ENCODE measurements at places on chromosomes 1 and 21.

GRCh38 chr21:21063828-21064227, 65.6 kb downstream of the NCAM2 start:
- DNase-seq, result no peak

- no peak for DNase-seq
Observed at GRCh38 chr1:158771950-158772866, at the start of gene OR6N1. TSS of gene OR6N1 (minus strand) at chr1:158772195. CDS start at chr1:158766682, 5,513 bp downstream.

GRCh38 chr1:60895701-60896100, 186.7 kb upstream of the NFIA start:
- DNase-seq, result no peak

GRCh38 chr1:41713141-41713540, 205.6 kb downstream of the HIVEP3 start:
- DNase-seq, result peak; percentile 24

DNA sequence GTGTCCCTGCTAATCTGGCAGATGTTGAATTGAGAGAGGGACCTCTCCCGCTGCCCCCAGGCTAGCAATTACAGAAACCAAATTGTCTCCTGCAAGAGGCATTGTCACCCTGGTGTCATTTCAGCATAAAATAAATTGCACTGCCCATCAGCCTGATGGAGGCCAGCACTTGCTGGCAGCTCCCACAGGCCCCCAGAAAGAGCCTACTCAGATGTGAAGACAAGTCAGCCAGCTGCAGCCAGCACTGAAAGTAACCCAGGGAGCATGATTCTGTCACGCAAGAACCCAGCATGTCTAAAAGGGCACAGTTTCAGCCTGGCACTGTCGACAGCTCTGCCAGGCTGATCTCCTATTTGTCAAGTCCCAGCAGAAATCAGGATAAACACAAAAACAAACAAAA, 110.3 kb upstream of the CTTNBP2NL start:
- no peak for DNase-seq

DNA sequence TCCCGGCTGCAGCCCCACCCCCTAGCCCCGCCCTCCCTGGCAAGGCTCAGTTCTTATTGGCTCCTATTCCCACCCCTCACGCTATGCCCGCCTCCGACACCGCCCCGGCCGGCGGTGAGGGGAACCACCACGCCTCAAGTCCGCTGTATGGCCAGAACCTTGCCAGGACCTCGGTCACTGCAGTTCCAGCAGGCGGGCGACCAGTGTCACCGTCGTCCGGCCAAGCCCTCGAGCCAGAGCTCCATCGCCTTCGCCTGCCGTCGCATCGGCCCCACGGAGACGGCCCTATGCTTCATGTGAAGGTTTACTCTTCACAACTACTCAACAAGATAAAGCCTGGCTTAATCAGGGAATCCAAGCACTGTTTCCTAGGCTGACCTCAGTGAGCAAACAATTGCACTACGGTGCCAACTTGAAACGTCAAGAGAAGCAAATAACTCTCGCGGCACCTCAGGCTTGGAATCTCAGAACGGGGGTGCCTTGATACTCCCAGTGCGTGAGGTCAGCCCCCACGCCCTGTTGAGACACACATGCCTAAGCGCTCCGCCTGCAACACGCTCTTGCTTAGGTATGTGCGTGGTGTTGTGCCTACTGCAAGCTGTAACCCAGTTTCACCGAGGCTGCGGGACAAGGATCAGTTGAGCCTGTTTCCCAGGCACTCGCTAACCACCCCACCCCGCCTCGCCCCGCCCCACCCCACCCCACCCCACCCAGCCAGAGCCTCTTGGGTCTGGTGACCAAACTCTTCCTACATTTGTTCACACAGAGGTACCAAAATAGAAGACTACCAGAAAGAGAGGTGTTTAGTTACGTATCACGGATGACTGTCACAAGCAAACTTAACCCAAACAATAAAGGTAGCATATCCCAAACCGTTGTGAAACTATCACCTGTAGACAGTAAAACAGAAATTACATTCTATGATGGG, 498 bp upstream of the DENND2C start:
- peak; percentile 77 for DNase-seq

- DNase-seq, result no peak
Observed at GRCh38 chr1:184507604-184508280, 120.9 kb downstream of the C1orf21 start.

- no peak for DNase-seq
Observed at GRCh38 chr1:2504225-2504948, 22.0 kb downstream of the PANK4 start.

DNA sequence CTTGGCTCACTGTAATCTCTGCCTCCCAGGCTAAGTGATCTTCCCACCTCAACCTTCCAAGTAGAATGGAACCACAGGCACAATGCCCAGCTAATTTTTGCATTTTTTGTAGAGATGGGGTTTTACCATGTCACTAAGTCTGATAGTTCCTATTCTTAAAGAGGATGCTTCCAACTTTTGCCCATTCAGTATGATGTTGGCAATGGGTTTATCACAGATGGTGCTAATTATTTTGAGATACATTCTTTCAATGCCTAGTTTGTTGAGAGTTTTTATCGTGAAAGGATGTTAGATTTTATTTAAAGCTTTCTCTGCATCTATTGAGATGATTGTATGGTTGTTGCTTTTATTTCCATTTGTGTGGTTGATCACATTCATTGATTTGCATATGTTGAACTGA, 103.9 kb downstream of the SLC44A5 start:
- DNase-seq, result no peak

DNA sequence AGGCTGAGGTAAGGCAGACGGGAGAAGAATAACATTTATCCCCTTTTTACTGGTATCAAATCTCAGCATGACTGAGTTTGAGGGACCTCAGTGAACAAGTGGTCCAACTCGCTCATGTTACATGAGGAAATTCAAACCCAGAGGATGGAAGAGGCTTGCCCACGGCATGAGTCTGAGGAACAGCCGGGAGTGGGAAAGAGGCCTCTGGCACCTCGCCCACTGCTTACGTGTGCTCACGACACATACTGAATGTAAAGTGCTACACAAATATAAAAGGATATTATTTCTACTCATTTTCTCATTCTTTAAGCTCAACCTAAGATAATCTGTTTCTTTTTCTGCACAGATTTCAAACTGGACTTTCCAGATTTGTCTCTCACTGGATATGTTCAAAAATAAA, 14.7 kb downstream of the BEND5 start:
- no peak for DNase-seq
